ENCODE measurements at places on chromosomes 1 and 21.
A peak's percentile ranks its signal among the peaks of the same experiment; 100 is the strongest.

DNA sequence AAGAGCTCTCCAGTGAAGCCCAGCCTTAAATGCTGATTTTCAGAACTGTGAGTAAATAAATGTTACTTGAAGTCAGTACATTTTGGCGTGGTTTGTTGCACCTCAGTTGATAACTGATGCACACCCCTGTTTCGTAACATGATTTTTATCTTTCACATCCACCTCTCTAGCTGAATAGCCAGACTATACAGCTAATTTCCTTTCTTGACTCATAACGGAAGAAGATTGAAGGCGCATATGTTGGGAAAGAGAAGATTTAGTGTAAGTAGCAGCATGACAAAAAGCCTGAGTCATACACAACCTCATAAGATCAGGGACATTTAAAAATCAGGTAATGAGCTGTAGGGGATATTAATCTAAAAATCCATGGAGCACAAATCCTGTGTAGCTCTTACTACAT, 716.2 kb upstream of the ZP4 start:
- no peak for DNase-seq

DNA sequence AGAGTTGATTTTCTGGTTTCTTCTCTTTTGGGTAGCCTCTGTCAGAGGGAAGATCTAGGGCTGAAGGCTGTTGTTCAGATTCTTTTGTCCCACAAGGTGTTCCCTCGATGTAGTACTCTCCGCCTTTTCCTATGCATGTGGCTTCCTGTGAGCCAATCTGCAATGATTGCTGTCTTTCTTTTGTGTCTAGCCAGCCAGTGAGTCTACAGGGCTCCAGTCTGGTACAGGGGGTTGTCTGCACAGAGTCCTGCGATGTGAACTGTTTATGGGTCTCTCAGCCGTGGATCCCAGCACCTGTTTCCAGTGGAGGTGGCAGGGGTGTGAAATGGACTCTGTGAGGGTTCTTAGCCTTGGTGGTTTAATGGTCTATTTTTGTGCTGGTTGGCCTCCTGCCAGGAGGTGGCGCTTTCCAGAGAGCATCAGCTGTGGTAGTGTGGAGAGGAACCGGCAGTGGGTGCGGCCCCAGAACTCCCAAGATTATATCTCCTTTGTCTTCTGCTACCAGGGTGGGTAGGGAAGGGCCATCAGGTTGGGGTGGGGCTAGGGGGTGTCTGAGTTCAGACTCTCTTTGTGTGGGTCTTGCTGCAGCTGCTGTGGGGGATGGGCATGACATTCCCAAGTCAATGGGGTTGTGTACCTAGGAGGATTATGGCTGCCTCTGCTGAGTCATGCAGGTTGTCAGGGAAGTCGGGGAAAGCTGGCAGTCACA, 81.3 kb upstream of the C21orf91 start:
- DNase-seq, result no peak

DNA sequence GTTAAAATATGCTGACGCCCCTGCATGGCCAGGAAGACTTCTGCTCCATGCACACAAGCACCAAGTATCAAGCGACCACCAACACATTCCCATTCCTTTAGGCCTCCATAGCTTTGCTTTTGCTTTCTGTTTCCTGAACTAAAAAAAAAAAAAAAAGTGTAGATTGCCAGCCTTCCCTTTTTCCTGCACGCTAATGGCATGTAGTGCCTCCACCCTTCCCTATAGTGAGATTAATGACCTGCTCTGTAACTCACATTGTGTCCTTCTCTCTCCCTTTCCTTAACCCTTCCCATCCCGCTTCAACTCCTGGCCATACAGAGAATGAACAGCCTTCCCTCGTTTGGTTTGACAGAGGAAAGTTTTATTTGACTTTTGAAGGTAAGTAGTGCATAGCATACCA, 57.1 kb upstream of the DYNLT5 start:
- DNase-seq, result no peak

- DNase-seq, result no peak
Observed at GRCh38 chr1:168408539-168408865, 127.8 kb downstream of the TBX19 start.

GRCh38 chr1:27981145-27981544, 21.4 kb downstream of the XKR8 start:
- DNase-seq, result peak; percentile 27

DNA sequence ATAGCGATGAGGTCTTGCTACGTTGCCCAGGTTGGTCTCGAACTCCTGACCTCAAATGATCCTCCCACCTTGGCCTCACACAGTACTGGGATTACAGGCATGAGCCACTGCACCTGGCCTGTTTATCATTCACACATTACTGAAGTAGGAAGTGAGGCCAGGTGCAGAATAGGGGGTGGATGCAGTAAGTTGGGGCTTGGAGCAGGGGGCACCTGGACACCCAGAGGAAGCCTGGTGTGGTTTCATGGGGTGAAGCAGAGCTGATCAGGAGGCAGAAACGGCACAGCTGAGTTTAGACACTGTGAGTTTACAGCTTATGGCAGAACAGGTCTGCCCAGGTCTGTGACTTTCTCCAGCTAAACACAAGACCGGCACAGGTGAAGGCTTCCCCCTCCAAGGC, 4.9 kb downstream of the CDA start:
- no peak for DNase-seq

DNA sequence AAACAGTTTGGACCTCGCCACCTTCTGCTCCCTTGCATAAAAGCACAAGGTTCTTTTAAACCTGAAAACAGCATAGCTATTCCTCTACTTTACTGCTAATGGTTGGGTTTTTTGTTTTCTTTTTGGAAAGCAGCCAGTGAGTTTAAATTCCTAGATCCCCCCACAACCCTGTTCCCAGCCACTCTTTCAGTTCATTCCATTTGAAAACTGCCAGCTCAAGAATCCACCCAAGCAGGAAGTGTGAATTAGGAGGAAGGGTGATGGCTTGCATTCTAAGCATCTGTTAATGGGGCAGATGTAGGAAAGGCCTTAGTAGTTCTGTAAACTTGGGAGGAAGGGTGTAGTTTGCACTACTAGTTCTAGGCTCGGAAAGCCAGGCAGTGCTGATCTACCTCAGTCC, 172.9 kb upstream of the HOOK1 start:
- DNase-seq, result no peak

- no peak for DNase-seq
Observed at GRCh38 chr1:14962407-14962806, 191.1 kb upstream of the TMEM51 start.

- DNase-seq, result no peak
Observed at GRCh38 chr1:71809085-71809484, 473.3 kb downstream of the NEGR1 start.

GRCh38 chr1:21961337-21961736, 15.5 kb upstream of the CELA3B start:
- DNase-seq, result no peak

GRCh38 chr1:59682396-59683080, 132.2 kb upstream of the HOOK1 start:
- no peak for DNase-seq

GRCh38 chr21:40060083-40060677, 192.9 kb downstream of the PCP4 start:
- no peak for DNase-seq

- no peak for DNase-seq
Observed at GRCh38 chr1:239321877-239322276, 64.5 kb upstream of the CHRM3 start.

DNA sequence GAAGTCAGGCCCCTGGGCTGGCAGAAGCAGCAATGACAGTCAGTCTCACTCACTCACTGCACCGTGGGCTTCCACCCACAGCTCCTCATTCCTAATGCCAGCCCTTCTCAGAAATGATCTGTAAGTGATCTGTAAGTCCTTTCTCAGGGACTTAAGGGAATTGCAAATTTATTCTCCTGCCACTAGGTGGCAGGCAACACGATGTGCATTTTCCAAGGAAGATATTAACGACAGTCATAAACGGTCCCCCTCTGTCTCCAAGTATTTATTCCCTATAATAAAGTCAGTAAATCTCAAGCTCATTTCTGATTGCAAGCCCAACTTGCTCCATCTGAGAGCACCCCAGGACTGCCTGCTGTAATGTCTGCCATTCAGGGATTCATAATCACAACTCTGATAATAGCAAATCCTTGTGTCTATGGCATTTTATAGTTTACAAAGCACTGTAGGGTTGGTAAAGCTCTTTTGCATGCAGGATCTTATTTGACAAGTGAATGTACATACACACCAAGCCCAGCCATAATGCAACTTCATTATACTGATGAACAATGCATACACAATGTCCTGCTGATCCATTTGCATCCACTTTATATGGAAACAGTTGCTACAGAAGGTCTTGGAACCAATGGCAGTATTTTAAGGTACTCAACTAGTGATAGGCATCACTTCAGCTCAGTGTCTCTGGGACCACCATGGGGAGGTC, 380.5 kb upstream of the CAMK1G start:
- peak; percentile 23 for DNase-seq

DNA sequence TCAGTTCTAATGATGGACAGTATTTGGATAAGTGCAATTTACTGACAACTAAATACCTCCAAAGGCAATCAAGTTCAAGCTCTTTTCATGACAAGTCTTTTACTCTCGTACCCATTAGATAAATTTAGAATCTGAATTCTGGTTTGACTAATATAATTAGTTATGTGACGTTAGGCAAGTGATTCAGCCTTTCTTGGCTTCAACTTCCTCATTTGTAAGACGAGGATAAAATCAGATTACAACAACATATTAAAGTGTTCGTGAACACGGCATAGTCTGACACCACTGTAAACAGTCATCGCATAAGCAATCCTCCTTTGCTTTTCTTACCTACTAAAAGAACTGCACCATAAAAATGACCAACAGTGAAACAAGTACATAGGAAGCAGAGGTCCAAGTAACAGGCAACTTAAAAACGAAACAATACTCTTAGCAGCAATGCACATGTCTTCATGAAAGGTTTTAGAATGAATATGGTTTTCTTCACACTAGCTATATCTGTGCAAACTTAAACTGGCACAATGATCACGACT, 25.7 kb downstream of the COA6 start:
- no peak for DNase-seq

DNA sequence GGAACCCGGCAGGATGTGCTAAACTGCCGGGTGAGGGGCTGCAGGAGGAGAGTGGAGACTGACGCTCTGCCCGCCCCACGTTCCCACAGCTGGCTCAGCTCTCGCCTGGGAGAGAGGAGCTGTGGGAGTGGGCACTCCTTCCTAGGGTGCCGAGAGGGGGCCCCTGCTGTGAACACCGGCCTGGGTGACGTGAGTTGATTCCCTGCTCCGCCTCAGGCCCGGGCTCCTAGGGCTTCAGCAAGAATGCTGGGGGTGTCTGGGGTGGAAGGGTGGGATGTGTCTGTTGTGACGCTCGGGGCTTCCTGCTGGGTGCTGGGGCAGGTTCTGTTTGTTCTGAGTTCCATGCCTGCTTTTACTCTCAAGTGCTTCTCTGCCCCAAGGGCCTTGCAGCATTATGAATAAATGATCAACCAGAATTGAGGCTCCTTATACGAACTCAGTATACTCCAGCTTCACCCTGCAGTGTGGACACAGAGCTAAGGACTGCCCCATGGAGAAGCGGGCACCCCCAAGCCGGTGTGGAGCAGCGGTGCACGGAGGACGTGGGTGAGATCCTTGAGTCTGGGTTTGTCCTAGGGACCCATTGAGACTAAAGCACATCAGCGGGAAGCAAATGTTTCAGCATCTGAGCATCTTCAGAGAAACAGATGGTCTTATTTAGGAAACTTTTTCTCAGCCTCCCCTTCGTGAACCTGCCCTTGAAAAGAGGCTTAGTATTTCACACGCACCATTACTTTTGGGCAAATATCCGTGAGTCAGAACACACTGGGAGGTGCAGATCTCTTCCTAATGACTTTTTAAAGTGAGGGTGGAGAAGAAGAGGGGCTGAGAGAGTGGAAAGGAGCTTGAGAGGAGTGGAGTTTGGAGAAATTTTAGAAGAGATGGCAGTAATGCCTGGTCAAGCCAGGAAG, 41.7 kb downstream of the SYT6 start:
- no peak for DNase-seq

- DNase-seq, result no peak
Observed at GRCh38 chr1:204413170-204413535, 1.5 kb upstream of the PPP1R15B start.

DNA sequence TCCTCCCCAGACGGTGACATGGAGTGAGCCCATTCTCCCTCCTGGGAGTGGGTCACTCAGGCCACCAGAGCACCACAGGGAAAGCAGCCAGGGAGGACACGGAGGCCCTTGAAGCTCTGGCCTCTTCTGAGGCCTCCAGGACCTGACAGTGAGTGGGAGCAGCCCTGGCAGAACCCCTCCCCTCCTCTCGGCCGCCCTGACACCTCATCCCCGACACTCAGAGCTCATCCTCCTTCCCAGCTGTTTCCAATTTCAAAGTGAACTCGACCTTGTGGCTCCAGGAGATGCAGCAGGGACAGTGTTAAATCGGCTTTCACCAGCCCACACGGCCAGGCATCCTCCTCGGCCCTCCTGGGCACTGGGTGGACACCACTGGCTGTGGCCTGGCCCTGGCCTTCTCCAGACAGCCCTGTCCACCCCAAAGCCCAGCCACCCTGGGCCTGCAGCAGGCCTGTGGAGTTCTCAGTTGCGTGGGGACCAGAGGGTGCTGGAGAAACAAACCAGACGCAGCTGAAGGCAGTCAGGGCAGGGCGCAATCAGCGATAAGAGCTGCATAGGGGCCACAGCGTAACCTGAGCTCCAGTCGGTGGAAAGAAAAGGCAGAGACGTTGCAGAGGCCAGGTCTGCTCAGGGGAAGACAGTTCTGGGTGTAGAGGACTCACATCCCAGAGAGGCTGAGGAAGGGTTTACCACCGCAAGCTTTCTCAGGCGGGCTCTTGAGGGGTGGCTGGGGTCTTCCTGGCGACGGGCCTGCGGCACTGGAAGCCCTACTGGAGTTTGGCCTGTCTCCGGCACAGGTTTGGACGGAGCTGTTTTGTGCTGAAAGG, 27.1 kb downstream of the FTCD start:
- DNase-seq, result peak; percentile 91

- DNase-seq, result no peak
Observed at GRCh38 chr21:39041816-39042215, 141.4 kb downstream of the PSMG1 start.

DNA sequence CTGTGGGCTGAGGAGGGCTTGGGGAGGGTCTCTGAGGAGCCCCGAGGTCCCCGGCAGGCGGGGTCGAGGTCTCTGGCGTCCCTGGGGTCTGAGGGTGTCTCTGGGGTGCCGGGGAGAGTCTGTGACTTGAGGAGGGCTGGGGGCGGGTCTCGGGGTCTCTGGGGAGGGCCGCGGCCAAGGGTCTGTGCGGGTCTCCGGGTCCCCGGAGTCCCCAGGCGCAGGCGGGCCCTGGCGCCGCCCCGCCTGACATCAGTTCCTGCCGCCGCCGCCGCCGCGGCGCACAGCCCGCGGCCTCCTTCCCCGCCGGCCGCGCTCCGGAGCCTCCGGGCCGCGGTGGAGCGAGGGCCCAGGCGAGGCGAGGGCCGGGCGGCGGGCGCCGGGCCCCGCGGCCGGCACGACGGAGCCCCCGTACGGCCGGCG, at the start of gene PLEKHM2:
Gene PLEKHM2 (plus strand): TSS at position 279 of the 420 bp plus-strand sequence. CDS start 239 bp downstream, outside the sequence.
- peak; percentile 44 for DNase-seq

GRCh38 chr1:210920258-210920657, 213.7 kb downstream of the KCNH1 start:
- DNase-seq, result no peak

GRCh38 chr1:159938211-159938852, 7.1 kb downstream of the IGSF9 start:
- DNase-seq, result no peak

- DNase-seq, result no peak
Observed at GRCh38 chr21:31667639-31668038, 8.1 kb downstream of the SOD1 start.

GRCh38 chr1:111837393-111837792, 81.7 kb downstream of the DDX20 start:
- DNase-seq, result no peak
